ENCODE measurements at places on chromosomes 1 and 21. TPM values are rescaled to one million over a fixed set of nuclear protein-coding genes. Genes with fewer than 3 reads are reported as not detected.
A peak's percentile ranks its signal among the peaks of the same experiment; 100 is the strongest.

GRCh38 chr1:117180147-117180967 is 30.4 kb downstream of the VTCN1 start:
- DNase-seq = no peak

GRCh38 chr1:76185207-76185606 is 110.7 kb downstream of the ST6GALNAC3 start:
- no peak for DNase-seq

- DNase-seq = no peak
Observed at GRCh38 chr1:11499601-11500331, 20.8 kb downstream of the DISP3 start.

DNA sequence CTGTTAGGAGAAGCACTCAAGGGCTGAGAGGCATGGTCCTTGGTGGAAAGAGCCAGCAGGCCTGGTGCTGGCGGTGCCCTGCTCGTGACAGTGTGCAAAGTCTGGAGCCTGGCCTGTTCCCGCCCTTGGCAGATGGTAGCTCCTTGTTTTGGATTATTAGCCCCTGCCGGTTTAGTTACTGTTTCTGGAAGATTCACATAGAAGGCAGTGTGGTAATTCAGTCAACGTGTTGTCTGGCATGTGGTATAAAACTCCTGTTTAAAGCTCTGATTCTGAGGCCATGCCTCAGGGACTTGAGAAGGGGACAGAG is 6.8 kb downstream of the PKNOX1 start:
- peak; percentile 48 for DNase-seq

- DNase-seq = peak; percentile 53
Observed at GRCh38 chr21:45091550-45092322, 17.4 kb downstream of the ADARB1 start.

- no peak for DNase-seq
Observed at GRCh38 chr1:84700070-84700469, 9.8 kb upstream of the SSX2IP start.

DNA sequence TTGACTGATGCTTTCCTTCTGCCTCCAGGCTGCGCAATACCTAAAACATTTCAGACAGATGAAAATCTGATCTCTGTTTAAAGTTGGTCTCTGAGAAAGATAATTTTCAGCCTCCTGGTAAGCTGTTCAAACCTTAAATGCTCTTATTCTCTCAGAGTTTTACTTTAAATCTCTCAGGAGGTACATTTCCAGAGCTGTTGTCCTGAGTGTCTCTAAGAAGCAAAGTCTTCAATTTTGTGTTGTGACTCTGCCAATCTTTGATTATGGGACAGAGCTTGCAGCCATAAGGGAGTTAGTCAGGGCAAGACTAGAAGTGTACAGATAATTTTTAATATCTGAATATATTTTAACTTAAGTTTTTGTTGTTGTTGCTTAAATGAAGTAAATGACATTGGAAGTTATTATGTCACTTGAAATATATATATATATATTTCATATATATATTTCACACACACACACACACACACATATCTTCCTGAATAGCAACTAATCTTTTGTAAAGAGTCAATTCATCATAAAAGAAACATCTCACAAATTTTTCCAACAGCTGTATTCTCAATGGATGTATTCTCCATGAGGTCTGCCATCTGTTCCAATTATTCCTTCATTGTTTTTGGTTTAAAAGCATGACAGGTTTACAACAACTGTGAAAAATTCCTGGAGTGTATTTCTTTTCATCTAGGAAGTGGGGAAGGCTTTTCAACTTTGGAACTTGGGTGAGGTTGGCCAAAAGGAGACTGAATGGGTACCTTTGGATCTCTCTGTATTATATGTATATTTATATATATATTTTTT is 259.4 kb downstream of the BACH1 start:
- peak; percentile 77 for DNase-seq

Gene MAN1C1
- 8.7 TPM for total RNA-seq

Gene NCF2
- 9.2 TPM for total RNA-seq
